ENCODE measurements at places on chromosomes 4 and X.

DNA sequence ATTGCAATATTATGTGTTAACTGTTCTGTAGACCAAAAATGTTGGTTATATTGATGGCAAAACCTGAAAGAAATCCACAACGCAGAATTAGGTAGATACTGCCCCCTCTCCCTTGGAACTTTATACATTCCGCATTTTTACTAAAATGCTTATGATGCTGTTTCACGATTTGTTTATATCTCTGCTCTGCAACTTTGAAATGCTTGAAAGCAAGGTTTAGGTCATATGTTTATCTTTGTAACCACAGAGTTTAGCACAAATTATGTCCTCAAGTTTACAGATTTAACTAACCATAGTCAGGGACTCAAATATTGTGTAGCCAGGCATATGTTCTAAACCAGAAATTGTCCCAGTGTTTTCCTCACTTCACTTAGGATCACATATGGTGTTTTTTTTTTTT, 66.1 kb upstream of the H2AZ1 start:
- peak; percentile 42 for DNase-seq

- DNase-seq = peak; percentile 27
Measured at GRCh38 chrX:107825698-107826237, at the start of gene MID2. TSS of gene MID2 (plus strand) at chrX:107825866. CDS start at chrX:107826427, 561 bp downstream.

DNA sequence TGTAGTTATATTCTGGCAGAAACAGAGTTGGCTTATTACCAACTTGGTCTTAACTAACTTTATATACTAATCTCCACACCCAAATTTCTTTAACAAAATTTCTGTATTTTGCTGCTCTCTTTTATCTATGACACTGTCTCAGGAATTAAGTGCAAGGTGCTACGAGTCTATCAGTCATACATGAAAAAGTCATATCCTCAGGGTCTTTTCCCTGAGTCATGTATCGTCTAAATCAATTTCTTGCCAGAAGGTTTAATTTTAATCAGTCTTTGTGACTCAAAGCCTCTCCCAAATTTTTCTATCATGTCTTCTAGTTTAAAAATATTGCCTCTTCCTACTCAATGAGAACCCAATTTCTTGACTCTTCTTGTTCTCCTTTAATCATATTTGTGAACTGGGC, 1803.6 kb upstream of the PCDH7 start:
- no peak for DNase-seq

DNA sequence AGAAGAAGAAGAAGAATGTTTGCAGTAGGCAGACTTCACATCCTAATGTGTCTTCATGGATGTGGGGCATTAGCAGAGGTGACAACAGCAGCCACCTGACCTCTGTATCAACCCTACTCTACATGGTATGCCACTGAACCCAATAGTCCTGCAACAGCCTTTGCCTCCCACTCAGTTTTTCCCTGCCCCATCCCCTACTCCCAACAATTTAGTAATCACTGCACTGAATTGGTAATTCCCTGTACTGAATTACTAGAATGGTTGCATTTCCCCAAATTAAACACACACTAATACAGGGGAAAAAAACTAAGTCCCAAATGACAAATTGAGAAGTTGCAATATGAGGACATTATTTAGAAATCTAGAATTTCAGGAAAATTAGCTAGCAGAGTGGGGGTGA, 31.4 kb upstream of the FAM241A start:
- no peak for DNase-seq

GRCh38 chr4:143531380-143531779, 17.9 kb downstream of the SMARCA5 start:
- DNase-seq = no peak

- DNase-seq = no peak
Measured at GRCh38 chrX:129144172-129145038, 378.9 kb downstream of the SMARCA1 start.

- DNase-seq = no peak
Measured at GRCh38 chrX:3690140-3690539, 23.3 kb downstream of the PRKX start.

- no peak for DNase-seq
Measured at GRCh38 chr4:178026999-178027398, 584.8 kb upstream of the AGA start.

GRCh38 chrX:38045538-38046096, 39.3 kb downstream of the SYTL5 start:
- no peak for DNase-seq

- no peak for DNase-seq
Measured at GRCh38 chr4:110867251-110867960, 244.5 kb upstream of the PITX2 start.

- no peak for DNase-seq
Measured at GRCh38 chr4:117422297-117422696, 336.9 kb upstream of the TRAM1L1 start.

DNA sequence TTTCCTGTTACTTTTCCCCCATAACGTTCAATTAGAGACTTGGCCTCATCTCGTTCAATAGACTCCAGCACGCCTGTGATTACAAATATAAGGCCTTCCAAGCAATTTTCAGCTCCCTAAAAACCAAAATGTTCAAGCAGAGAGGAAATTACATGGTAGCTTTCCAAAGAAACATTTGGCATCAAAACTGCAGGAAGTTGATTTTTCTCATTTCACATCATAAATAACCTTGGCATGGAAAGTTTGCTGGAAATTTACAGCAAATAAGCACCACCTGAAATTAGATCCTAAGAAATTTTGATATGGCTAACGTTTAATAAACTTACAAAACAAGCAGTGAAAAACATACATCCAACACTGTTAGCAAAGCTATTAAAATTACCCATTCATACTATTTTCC, 53.3 kb downstream of the RFC1 start:
- no peak for DNase-seq

DNA sequence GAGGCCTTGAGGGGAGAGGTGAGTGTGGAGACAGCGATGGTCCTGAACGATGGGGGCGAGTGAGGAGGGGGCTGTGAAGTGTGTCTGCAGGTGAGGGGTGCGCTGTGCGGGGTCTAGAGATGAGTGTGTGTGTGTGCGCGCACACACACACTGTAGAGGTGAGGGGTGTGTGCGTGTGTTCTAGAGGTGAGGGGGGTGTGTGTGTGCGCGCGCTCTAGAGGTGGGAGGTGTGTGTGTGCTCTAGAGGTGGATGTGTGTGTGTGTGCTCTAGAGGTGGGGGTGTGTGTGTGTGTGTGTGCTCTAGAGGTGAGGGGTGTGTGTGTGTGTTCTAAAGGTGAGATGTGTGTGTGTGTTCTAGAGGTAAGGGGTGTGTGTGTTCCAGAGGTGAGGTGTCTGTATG, 574 bp downstream of the BST1 start:
- DNase-seq = no peak

DNA sequence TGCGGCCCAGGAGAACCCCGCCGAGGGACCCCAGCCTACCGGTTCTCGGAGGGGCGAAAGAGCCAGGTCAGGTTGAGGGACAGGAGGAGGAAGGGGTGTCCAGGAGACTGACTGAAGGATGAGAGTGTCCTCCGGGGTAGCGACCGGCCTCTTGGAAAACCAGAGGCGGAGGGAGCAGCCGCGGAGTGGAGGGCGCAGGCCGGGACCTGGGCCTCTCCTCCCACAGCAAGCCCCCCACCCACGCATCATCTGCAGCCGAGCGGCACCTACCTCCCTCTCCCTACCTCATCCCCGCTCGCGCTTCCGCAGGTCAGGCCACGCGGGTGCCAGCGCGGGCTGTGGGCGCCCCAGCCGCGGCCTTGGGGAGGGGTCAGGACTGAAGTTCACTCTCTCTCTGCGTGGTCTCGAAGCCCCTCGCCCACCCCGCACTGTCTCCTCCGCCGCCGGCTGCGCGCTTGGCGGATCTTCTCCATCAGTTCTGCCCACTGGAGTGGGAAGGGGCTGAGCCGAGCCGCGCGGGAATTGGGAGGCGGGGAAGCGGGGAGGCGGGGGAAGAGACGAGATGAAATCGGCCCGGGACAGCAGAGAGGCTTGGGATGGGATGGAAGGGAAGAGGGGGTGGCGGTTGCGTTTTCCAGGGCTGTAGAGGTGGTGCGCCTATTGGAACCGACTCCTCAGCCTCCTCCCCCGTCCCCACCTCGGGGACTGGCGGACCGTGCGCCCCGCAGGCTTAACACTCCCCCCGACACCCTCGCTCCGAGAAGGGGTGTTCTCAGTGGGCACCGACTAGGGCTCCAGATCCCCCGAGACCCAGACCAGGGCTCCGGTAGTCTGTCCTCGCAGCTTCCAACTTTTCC, 1.8 kb downstream of the NLGN4X start:
- no peak for DNase-seq

DNA sequence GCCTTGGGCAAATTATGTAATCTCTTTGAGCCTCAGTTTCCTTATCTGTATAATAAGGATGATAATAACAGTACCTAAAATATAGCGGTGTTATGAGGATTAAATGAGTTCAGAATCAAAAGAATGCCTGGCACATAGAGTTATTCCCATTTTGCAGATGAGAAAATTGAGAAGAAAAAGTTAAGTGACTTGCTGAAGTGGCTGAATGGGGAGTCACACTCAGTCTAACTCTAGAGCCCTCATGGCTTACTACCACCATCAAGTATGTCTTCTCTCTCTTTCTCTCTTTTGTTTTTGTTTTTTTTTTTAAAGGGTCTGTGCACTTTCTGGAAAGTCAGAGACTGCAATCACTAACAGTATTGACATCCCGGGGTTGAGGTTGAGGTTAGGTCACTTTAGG, 615 bp downstream of the CACNA1F start:
- no peak for DNase-seq

DNA sequence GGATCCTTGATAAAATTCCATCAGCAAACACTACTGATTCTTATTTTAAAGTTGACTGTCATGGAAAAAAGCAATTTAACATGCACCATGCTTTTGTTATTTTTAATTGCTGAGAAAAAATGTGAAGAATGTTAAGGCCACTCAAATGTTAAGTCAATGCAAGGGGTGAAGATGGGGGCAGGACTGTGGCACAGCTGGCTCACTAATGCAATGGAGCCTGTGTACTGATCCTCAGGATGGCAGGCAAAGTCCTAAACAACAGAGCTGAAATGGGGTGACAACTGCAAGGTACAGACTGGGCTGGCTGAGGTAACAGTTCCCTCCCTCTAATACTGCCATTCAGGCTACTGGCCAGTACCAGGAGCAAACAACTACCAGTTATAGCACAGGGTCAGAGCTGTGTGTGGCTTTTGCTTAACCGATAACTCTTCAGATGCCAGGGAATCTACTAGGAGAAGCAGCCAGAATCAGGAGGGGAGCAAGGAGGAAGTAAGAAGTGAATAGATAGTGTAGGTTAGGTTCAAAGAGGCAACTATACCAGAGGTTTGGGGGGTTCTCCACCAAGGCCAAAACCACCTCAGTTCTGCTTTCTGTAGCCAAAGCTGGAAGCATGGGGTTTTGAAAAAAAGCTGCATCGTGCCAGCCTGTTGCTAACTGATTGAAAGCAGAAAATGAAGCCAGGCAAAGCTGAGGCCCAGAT, 372.6 kb downstream of the OPHN1 start:
- no peak for DNase-seq

DNA sequence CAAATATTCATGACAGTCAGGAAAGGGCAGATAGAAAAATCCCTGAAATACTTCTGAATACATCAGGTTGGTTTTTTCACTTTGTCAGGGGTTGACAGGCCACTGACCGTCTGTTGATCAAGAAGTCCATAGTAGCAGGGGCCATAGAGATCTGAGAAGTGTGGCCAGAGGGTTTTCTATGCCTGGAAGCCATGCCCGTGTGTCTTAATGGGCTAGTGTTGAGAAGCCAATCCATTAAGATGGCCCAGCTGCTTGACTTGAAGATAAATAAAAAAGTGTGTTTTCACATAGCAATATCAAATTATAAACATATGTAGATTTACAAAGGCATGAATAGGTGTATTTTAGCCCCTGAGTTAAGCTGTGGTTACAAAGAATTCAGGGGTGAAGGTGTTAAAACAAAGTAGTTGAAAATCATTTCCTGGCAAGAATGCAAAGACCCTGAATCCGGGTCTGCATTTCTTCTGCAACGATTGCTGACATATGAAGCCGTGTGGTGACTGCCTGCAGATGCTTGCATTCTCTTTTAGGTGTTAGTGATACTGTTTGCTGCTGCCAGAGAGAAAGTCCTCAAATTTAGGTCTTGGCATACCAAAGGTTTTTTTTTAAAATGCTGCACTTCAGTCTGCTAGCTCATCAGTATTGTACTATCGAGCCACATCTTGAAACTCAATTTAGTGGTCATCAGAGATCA, 9.3 kb upstream of the LIMCH1 start:
- no peak for DNase-seq

- DNase-seq = no peak
Measured at GRCh38 chr4:108372681-108373080, 203.9 kb upstream of the LEF1 start.

GRCh38 chr4:83779103-83780052, 243.5 kb downstream of the GPAT3 start:
- no peak for DNase-seq

GRCh38 chr4:7950301-7951092, 10.8 kb upstream of the AFAP1 start:
- no peak for DNase-seq

DNA sequence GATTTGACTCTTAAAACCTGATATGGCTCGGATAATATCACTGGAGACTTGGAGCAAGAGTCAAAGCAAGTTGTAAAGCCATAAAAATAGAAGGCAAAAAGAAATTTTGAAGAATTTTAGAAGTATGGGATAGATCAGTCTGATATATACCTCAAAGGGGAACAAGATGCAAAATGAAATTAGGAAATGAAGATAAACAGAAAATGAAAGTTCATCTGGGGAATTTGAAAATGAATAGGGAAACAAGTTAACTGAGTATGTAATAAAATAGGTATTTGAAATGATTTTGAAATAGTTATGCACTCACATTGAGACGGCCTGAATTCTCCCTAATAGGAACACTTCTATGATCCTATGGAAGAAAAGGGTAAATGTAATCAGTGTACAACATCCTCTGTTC, 5.7 kb downstream of the CYP2U1 start:
- DNase-seq = no peak

DNA sequence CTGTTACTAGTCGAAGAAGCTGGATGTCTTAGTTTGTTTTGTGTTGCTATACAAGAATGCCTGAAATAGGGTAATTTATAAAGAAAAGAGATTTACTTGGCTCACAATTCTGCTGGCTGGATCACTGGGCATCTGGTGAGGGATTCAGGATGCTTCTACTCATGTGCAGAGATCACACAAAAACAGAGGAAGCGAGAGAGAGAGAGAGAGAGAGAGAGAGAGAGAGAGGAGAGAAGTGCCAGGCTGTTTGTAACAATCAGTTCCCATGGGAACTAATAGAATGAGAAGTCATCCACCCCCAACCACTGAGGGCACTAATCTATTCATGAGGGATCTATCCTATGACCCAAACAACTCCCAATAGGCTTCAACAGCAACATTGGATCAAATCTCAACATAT, 66.2 kb upstream of the FAM9A start:
- no peak for DNase-seq

GRCh38 chrX:120536061-120536460, 24.7 kb downstream of the CUL4B start:
- DNase-seq = no peak

Measured in AG08396 (cell line).